NCI-H460 (cell line): ENCODE measurements at places on chromosomes 7 and 10.

GRCh38 chr7:154744256-154744860 lies 258.6 kb downstream of the PAXIP1 start:
- DNase-seq = peak; percentile 9

DNA sequence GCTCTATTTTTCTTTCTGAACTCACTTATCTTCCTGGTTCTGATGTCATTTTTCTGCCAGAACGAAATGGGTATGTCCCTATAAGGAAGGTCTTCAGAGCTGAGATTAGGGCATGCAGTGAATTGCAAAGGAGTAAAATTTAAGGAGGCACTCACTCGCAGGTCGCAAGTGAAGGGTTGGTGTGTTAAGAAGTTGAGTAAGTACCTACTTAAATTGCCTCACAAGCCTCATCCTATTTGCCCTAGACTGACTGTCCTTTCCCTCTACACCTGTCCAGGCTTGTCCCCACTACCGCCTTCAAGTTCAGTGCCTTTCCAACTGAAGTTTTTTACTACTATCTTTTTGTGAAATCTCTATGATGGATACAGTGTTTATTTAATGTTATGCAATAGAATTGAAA lies 191.5 kb downstream of the AHR start:
- DNase-seq = no peak

GRCh38 chr7:30894009-30894408 lies 17.6 kb upstream of the AQP1 start:
- no peak for DNase-seq

DNA sequence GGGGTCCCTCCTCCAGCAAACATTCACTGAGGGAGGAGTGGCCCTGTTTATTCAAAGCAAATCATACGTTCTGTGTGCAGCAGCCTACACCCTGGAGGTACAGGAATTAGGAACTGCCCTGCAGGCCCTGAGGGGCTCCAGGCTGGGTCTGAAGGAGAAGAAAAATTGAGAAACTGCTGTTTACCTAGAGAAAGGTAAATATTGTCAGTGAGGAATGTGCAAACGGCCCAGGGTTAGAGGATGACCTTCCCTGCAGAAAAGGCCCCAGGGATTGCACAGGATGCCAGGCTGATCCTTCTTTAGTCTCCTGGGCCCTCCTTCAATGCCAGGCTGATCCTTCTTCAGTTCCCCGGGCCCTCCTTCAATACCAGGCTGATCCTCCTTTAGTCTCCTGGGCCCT lies 5.7 kb downstream of the CALML5 start:
- DNase-seq = no peak

- no peak for DNase-seq
Observed at GRCh38 chr10:4127518-4128315, 342.7 kb upstream of the KLF6 start.

GRCh38 chr10:22998091-22998490 lies 70.2 kb downstream of the ARMC3 start:
- no peak for DNase-seq

- no peak for DNase-seq
Observed at GRCh38 chr7:154178895-154179294, 126.7 kb downstream of the DPP6 start.

DNA sequence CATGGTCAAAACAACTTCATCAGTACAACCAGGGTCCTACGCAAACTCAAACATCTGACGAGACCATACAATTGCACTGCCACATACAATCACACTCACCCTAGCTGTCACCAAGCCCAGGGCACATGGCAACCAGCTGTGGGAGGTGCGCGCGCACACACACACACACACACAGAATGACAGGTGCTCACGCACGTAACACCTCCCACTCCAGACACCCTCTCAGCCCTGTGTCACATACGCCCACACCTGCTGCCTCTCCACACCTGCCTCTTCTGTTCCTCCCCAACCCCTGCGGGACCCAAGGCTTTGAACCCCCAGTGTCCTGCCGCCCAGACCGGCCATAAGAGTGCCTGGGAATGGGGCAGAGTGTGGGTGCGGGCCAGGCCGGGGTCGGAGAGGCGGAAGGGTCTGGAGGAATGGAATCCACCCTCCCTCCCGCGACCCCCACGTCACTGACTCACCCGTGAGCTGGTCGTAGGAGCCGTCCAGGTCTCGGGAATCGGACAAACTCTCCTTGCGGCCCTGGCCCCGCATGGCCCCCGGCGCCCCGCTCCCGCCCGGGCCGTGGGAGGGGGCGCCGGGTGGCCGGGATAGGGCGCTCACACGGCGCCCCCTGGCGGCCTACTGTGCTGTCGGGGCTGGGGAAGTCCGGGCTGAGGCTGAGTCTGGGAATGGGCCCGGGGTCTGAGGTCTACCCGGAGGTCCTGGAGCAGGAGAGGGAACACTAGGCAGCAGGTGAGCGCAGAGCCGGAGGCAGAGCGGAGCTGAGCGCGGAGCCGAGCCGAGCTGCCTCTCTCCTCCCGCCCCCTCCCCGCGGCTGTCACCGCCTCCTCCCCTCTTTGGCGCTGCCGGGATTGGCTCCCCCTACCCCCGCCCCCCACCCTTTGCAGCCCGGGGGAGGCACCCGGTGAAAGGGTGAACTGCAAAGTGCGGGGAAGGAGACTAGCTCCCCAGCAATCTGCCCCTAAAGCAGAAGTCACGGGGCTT lies at the start of gene KCNIP2:
Gene KCNIP2, minus strand, starts transcription at position 769 of the 990 bp plus-strand sequence. Its CDS starts 232 bp downstream, at position 537.
- no peak for DNase-seq

DNA sequence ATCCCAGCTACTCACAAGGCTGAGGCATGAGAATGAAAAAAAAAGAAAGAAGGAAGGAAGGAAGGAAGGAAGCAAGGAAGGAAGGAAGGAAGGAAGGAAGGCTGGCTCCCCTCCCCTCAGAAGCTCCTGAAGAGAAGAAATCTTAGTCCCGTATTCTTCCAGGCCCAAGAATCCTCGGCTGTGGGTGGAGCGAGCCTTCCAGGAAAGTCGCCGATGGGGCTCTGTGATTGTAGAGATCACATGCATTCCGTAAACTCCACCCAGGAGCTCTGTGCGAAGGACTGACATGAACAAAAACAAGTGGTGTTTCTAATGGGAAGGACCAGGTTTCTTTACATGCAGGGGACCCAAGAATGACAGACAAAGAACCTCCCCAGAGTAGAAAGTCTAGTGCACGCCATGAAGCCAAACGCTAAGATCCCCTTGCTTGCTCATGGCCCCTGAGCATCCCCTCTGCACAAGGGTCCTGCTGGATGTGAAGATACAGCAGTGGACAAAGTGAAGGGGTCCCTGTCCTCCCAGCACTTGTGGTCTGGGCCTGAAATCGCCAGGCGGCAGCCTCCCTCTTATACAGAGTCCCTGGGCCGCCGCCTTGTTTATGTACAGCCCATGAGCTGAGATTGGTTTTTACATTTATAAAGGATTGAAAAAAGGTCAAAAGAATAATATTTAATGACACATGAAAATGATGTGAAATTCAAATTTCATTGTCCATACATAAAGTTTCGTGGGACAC lies 25.2 kb downstream of the CNPY1 start:
- DNase-seq = no peak

GRCh38 chr10:123559066-123559822 lies 106.9 kb upstream of the GPR26 start:
- peak; percentile 64 for DNase-seq

DNA sequence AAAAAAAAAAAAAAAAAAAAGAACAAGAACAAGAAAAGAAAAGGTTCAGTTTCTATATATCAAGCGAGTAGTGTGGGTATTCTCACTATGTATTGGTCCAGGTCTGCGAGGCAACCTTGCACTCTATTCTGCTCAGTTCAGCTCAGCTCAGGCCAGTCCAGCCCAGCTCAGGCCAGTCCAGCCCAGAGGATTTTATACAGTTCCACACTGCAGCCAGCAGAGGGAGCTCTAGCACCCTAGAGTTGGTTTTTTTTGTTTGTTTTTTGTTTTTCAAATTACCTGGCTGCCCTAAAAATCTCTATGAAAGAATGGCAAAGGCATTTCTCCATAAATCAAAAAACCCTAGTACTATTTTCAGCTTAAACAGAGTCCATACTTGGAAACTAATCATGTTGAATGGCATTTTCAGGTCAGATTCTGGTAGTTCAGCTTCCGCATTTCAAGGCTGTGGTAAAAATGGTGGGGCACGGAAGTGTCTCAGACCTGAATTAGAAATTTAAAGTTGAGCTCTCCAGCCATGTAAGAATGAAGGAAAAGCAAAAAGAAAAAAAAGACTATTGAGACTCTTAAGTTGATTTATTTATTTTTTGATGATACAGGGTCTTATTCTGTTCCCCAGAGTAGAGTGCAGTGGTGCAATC lies 55.2 kb upstream of the GSDME start:
- DNase-seq = peak; percentile 50

DNA sequence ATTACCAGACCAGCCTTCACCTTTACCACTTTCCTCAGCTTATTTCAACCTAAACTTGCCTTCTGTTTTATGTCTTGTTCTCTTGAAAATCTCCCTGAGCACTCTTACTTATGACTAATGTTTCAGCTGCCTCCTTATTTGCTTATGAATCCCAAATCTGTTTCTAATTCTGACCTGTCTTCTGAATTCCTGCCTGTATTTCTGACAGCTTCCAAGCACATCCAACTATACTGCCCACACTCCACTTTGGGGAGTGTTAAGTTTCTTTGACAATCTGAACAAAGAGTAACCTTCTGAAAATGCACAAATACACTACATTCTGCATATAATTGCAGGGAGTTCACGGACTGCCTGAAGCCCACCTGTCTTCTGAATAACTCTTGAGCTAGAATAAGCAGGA lies 48.7 kb downstream of the ARMC3 start:
- no peak for DNase-seq

GRCh38 chr10:69479240-69480067 lies 28.2 kb downstream of the TSPAN15 start:
- no peak for DNase-seq

- DNase-seq = peak; percentile 24
Observed at GRCh38 chr10:53886325-53887300, 914.4 kb downstream of the PCDH15 start.

DNA sequence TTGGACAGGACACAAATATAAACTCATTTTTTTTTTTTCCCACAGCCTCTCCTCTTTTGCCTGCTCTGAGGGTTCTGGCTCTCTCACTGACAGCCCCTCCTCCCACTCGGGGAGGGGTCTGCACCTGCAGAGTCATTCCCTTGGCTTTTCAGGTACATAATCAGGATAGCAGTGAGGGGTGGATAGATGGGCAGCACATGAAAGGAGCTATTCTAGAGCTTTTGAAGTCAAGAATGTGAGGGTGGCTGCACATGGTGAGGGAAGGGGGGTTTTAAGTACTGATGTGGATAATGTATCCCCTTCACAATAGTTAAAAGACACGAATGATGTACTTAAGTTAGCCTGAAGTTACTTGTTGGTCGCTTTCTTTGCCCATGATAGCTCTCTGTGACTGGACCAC lies 76.2 kb downstream of the CFAP58 start:
- no peak for DNase-seq

- DNase-seq = no peak
Observed at GRCh38 chr7:23343806-23344475, 44.8 kb downstream of the MALSU1 start.

- no peak for DNase-seq
Observed at GRCh38 chr7:39741942-39742623, 118.7 kb downstream of the RALA start.

- no peak for DNase-seq
Observed at GRCh38 chr10:14904864-14905263, 26.2 kb downstream of the SUV39H2 start.
